Uterus (tissue), 4 donors: ENCODE measurements at places on chromosomes 3 and 15. TPM values are rescaled to one million over a fixed set of nuclear protein-coding genes. Genes with fewer than 3 reads are reported as not detected.

The SNUPN gene
- total RNA-seq, result 30.0 TPM

The MESD gene
- 23.6 TPM for total RNA-seq

The GPR87 gene
- total RNA-seq, result not detected

The DMXL2 gene
- total RNA-seq, result 20.9 TPM

The CFAP100 gene
- total RNA-seq, result not detected

The PATL2 gene
- 2.0 TPM for total RNA-seq

The SERINC4 gene
- total RNA-seq, result not detected

The PAQR5 gene
- 0.61 TPM for total RNA-seq

The ISLR2 gene
- total RNA-seq, result 11.8 TPM

The EBLN2 gene
- total RNA-seq, result 4.7 TPM

The ZIC4 gene
- total RNA-seq, result not detected

The FSIP1 gene
- total RNA-seq, result 3.1 TPM

The TLR9 gene
- total RNA-seq, result not detected

The SLC2A2 gene
- not detected for total RNA-seq

The DUOXA2 gene
- total RNA-seq, result not detected

The CTXN2 gene
- not detected for total RNA-seq

The SEC22C gene
- total RNA-seq, result 60.2 TPM

The DTWD1 gene
- total RNA-seq, result 22.6 TPM

The BTLA gene
- total RNA-seq, result 0.70 TPM

The LDHAL6B gene
- total RNA-seq, result not detected

The TRIM71 gene
- total RNA-seq, result not detected

The NMB gene
- 10.5 TPM for total RNA-seq

The CHRD gene
- total RNA-seq, result 57.1 TPM

The SPATA16 gene
- not detected for total RNA-seq

The EXD1 gene
- not detected for total RNA-seq

The MYO1E gene
- 99.8 TPM for total RNA-seq

The OSBPL10 gene
- 49.7 TPM for total RNA-seq

The PRR23E gene
- not detected for total RNA-seq

The STRIT1 gene
- total RNA-seq, result not detected

The GLDN gene
- total RNA-seq, result 0.77 TPM

The PDE12 gene
- total RNA-seq, result 7.4 TPM

The SMCO1 gene
- not detected for total RNA-seq

The ZNF660 gene
- 3.8 TPM for total RNA-seq

The TRIM69 gene
- 6.1 TPM for total RNA-seq

The EAF2 gene
- total RNA-seq, result 21.8 TPM

The MCF2L2 gene
- 1.5 TPM for total RNA-seq

The POPDC2 gene
- total RNA-seq, result 4.9 TPM
